ENCODE measurements at places on chromosomes 7 and 10. TPM values are rescaled to one million over a fixed set of nuclear protein-coding genes. Genes with fewer than 3 reads are reported as not detected.

DNA sequence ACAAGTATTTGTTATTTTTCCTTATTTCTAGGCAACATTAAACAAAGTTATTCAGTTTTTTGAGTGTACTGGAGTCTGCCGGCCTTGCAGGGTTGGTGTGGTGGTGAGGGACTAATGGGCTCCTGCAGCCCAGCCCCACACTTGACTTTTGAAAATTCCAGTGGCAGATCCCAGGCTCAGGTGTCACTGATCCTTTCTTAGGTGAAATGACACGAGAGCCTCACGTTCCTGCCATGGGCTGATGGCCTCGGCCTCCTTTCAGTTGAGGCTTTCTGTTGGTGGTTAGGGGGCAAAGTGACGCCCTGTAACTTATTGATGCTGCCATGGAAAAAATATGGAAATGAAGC is 117.9 kb downstream of the NKX6-2 start:
- DNase-seq, result no peak

DNA sequence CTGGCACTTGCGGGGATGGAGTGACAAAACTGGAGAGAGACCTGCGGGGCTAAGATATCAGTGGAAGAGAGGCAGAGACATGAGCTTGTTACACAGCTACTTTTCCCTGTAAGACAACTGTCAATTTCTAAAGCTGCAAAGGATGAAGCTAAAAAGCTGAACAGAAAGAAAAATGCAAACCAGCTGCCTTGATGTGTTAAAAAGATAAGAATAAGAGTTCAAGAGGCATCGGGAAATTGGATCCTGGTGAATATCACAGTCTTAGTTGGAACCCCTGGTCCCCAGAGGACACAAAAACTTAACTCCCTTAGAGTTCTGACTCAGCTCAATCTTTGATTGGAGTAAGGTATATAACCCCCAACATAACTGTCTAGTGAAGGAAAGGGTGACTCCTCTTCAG is 38.8 kb downstream of the VPS41 start:
- DNase-seq, result no peak

- DNase-seq, result no peak
These were observed 57.1 kb downstream of the FAM107B start for GRCh38 chr10:14717552-14717951.

DNA sequence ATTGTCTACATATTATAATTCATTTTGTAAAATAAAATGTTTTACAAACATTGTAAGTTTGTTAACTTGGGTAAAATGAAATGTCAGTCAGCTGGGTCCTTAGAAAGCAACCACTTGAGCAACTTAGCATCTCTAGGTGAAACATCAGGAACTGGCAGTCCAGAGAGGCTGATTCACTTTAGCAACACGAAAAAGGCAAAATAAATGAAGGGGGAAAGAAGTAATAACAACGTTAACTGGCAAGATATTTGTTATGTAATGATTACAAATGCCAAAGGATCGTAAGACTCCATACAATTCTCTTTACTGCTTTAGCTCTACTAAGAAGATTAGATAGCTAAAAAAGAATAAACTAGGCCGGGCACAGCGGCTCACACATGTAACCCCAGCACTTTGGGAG is 5.0 kb downstream of the PDZD8 start:
- no peak for DNase-seq

GRM8 gene
- 1.6 TPM for total RNA-seq

CTAGE4 gene
- total RNA-seq, result 1.1 TPM

PDCD4 gene
- total RNA-seq, result 57.7 TPM

ADIRF gene
- total RNA-seq, result not detected

SHLD2 gene
- 26.1 TPM for total RNA-seq
